ENCODE measurements at places on chromosomes 16 and 17.

GRCh38 chr16:2026461-2027023, at the start of gene NHERF2:
TSS of gene NHERF2 (plus strand) at chr16:2026902. CDS start at chr16:2027006, 104 bp downstream.
- no peak for DNase-seq

GRCh38 chr17:8725881-8726876, 18.5 kb downstream of the CCDC42 start:
- DNase-seq = no peak

- no peak for DNase-seq
Observed at GRCh38 chr17:3636908-3637373, 381 bp downstream of the CTNS start.

- no peak for DNase-seq
Observed at GRCh38 chr16:5002699-5003143, 31.0 kb downstream of the NAGPA start.

DNA sequence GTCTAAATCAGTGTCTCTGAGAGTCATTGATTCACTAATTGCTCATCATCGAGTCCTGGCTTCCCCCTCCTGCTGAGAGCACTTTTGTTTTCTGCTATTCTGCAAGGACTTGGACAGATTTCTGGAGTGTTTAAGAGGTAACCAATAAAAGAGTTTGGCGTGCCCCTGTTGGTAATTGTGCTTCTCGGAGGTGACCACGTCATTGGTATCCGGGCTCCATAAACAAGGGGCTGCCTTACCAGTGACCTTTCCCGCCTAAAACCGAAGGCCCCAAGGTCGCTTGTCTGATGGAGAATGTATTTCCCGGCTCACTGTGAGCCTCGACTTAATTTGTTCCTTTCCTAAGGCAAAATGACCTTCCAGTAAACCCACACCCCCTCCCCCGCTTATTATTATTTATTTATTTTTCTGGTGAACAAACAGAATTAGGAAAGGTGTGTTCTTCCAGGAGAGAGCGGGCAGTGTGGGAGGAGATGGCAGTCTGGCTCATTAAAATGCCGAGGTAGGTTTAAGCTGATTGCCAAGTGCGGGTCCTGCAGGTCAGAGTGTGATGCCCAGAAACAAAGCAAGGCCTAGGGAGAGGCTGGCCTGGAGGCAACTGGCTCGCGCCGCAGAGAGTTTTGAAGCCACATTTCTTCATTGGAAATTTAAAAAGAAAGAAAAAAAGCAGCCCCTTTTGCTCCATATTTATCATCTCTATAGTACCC, 30.2 kb downstream of the MSI2 start:
- no peak for DNase-seq

All from SW 1271 (cell line).